ENCODE measurements at places on chromosomes 2 and 18. TPM values are rescaled to one million over a fixed set of nuclear protein-coding genes. Genes with fewer than 3 reads are reported as not detected.

Gene GULP1
- 3.3 TPM for total RNA-seq

Gene SERPINB4
- not detected for total RNA-seq

Gene WNT6
- not detected for total RNA-seq

Gene PRPF40A
- 83.4 TPM for total RNA-seq

Gene IER3IP1
- 74.9 TPM for total RNA-seq

Gene TXNDC2
- total RNA-seq = not detected
